Neural crest cell (in vitro differentiated cells): ENCODE measurements at places on chromosomes 6 and 20.

DNA sequence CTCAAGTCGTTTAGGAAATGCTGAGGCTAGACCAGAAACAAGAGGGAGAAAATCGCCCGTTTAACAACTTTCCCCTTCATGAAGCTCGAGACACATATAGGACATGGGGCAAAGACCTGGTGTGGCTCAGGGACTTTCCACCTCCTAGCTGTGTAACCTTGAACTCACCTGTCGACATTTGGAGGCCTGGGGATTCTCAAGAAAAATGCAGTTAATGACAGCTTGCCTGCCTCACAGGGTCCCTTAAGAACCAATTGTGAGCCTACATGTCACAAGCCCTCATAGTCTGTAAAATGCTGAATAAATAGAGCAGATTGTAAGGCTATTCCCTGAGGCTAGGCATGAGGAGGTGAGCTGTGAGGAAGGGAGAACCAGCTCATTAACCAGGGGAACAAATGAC is 35.1 kb downstream of the MGME1 start:
- DNase-seq: no peak

GRCh38 chr6:148857798-148858390 is 111.1 kb downstream of the UST start:
- no peak for DNase-seq

DNA sequence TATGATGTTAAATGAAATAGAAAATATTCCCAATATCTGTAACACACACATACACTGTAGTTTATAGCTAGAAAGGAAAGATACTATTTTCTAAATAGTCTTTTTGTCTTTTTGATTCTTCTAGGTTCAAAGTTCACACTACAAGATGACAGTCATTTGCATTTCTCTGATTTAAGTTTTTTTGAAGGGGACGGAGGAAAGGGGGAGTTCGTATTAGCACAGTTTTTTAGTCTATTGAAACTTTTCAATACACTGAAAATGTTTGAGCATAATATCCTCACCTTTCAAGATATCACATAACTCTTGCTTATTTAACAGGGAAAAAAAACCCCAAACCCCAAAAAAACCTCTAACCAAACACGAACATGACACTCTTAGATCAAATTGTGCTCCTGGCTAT is 68.1 kb downstream of the BMP2 start:
- DNase-seq: no peak

DNA sequence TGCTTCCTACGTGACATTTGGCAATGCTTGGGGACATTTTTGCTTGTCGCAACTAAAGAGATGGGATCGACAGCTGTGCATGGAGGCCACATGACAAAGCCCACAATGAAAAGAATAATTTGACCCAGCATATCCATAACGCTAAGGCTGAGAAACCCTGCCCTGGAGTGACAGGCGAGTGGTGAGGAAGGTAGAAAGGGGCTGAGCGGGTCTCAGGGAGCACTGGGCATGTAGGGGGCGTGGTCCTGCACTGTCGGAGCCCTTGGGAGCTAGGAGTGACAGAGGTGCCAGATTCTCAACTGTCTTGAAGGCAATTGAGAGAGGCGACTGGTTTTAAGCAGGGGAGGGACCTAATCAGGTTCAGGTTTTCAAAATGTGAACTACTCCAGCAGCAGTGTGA is 13.6 kb downstream of the GGTLC1 start:
- no peak for DNase-seq

DNA sequence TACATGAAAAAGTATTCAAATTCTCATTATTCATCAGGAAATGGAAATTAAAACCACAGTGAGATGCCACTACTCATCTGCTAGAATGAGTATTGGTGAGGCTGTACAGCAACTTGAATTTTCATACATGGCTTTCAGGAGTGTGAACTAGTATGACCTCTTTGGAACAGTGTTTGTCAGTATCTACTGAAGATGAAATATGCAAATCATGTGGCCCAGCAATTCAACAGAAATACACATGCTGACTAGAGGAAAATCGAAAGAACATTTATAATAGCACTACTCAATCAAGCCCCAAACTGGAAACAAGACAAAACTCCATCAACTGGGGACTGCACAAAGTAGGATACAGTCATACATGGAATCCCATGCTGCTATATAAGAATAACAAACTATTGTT is 102.2 kb downstream of the DCDC2 start:
- DNase-seq: no peak

DNA sequence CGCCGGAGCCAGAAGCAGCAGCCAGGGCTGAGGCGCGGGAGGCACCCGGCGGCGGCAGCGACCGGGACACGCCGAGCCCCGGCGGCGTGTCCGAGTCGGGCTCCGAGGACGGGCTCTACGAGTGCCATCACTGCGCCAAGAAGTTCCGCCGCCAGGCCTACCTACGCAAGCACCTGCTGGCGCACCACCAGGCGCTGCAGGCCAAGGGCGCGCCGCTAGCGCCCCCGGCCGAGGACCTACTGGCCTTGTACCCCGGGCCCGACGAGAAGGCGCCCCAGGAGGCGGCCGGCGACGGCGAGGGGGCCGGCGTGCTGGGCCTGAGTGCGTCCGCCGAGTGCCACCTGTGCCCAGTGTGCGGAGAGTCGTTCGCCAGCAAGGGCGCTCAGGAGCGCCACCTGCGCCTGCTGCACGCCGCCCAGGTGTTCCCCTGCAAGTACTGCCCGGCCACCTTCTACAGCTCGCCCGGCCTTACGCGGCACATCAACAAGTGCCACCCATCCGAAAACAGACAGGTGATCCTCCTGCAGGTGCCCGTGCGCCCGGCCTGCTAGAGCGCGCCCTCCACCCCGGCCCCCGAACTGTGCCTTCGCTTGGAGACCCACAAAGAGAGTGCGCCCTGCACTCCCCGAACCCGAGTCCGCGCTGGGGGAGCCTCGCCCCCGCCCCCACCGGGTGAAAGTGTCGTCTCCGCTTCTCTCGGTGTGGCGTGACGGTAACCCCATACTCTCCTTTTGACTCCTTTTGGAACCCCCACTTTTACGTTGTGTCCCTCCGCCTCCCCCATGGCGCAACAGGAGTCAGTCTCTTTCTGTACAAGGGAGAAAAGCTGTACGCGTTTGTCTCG is 1.6 kb downstream of the INSM1 start:
- no peak for DNase-seq

GRCh38 chr6:40164345-40164755 is 230.1 kb upstream of the MOCS1 start:
- DNase-seq: no peak

DNA sequence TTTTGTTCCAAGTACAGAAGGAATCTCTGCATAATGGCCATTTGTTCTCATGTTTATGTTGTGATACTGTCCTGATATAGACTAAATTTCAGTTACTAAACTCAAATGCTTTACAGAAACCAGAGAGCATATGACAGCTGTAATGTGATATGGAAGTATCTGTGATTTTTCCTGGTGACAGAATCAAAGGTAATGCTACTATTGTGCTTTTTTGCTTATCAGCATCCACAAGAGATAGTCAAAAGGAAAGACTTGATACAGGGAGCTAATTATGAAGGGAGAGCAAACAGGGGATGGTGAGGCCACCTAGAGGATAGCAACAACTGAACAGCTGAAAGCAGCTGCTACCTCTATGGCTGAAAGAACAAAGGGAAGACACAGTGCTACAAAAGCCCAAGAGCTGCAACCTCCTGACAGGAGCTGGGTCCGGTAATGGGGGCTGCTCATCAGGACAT is 181.4 kb downstream of the PHF3 start:
- no peak for DNase-seq
